Effector memory CD4-positive, alpha-beta T cell (primary cell): ENCODE measurements at places on chromosomes 16 and 17.

GRCh38 chr17:50621574-50622031 is 13.1 kb upstream of the ABCC3 start:
- DNase-seq = no peak

- no peak for DNase-seq
These were observed 37.8 kb downstream of the TMEM235 start for GRCh38 chr17:78268951-78269905.

DNA sequence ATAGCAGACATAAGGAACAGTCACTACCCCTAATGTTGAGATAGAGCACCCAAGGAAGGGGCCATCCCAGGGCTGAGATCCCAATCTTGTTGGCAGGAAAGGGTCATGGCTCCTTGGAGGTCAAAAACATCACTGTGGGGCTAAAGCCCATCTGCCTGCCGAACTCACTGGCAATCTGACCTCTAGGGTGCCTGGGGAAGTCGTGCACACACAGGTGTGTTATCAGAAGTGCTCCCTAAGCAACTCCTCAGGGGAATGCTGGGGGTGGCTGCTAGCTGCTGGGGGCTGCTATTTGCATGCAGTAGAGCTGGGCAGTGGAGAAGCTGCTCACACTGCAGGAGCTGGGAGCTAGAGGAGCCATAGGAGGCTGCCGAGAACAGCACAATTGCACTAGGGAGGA is 47.5 kb upstream of the PHOSPHO1 start:
- no peak for DNase-seq

DNA sequence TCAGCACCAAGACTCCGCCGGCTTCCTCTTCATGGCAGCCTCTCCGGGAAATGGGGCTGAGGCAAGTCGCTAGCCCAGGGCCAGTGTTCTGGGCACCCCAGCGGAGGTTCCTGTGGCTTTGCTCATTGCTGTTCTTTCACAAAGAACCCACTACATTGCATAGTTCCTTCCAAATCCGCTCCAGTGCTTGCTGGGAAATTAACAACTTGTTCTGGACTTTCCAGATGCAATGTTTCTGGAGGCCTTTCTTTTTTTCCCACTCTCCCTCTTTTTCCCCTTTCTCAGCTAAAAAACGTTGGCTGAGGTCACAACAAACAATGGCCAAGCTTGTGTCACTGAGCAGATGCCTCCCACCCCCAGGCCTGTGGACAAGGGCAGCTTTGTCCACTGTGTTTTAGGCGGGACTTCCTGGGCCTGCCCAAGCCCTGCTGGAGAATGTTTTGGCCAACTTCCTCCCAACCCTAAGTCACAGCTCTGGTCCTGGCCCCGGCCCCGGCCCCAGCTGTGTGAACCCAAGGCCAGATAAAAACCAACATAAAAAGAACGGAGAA is 131.5 kb upstream of the RCVRN start:
- DNase-seq = no peak

GRCh38 chr17:10751563-10751962 is 21.7 kb upstream of the TMEM220 start:
- DNase-seq = no peak

DNA sequence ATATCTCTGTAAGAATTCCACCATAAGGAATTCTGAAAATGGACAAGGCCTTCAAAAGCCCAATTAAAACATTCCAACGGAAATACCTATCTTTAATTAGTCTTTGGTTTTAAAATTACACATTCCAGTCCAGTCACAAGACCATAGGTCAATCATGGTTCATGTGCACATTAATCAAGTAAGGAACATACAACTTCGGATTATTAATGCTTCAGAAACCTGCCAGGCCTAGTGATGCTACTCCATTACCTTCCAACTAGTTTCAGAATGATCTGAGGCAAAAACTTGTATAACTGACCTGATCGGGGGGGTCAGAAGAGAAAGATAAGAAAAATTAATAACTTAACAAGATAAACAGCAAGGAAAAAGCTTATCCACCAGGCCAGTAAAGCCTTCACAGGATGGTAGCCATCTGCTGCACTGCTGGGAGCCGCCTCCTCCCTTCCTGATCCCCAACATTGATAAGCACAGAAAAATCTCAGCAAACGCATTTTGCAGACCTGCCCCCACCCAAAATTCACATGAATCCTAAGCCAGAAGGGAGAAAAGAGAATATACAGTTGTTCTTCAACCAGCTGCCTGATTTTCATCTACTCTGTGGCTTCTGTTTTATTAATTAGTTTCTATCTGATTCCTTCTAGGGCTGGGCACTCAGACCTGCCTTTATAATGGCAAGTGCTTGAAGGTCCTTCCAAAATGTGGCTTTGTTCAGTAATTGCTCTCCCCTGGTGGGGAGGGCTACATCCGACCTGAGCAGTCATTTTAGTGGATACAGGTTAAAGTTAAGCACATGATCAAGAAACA is 6.0 kb downstream of the SDR42E1 start:
- no peak for DNase-seq

- no peak for DNase-seq
These were observed 10.6 kb downstream of the CA10 start for GRCh38 chr17:52147872-52148271.

- DNase-seq = peak; percentile 40
These were observed 36.2 kb downstream of the USP10 start for GRCh38 chr16:84735849-84736586.

DNA sequence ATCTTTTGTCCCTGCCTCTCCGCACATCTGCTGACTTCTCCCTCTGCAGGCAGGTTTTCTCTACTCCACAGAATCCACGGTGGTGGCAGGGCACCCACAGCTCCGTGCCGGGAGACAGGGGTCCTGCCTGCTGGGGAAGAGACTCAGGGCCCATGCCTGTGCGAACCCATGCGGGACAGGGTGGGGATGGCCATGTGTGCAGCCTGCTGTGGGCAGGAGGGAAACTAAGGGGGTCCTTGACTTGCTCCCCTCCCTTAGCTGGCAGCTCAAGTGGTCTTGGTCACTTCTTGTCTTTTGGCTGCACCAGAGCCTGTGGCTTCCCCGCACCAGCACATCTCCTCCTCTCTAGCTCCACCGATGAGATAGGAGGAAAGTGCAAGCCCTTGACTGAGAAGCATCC is 69.8 kb downstream of the SLC5A11 start:
- no peak for DNase-seq

- DNase-seq = no peak
These were observed 87.3 kb downstream of the SPECC1 start for GRCh38 chr17:20096430-20096829.

DNA sequence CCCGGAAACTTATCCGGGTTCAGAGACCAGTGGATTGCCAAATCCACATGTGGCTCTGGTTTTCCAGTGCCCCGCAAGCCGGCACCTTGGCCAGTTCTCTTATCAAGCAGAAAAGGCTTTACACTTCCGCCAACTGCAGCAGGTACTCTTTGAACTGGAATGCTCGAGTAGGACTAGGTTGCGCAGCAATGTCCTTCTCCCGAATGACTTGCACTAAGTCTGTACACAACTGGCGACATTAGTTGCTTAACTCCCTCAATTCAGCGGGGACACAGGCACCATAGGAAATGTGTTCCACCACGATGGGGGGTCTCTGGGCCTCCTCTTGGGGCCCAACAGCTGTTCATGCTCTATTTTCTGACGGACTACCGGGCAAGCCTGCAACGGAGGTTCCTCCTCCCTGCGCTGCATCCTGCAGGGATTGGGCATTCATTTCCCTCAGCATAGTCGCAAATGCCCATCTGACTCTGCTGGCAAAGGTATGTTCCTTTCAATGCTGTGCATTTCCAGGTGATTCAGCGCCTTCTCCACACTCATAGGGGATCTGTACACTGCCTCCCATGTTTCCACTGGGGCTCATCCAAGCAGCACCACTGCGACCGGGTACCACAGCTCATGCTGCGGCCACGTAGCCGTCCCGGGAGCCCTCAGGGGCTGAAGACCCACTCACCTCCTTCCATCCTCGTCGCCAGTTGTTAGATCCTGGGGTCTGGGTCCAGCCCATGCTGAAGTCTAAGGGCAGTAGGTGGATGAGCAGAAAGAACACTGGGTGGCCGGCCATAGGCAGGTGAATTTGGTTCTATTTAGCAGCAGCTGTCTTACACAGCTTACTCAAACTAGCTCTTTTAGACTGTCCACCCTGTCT is 34.2 kb upstream of the APPBP2 start:
- no peak for DNase-seq

DNA sequence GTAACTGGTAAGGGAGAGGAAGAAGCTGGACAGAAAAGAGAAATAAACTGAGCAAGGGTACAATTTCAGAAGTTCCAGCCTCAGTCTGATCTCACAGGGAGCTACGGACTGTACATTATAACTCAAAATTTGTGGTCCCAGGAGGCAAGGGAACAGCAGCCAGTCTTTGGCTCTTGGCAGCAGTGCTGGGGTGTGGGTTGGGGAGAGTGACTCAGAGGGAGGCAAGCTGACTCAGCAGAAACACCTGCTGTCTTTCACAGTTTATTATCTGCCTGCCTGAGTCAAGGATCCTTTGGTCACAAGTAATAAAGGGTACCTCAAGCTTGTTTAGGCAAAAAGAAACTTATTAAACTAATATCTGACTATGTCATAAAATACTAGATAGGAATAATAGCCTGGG is 73.5 kb upstream of the KIF2B start:
- DNase-seq = no peak

DNA sequence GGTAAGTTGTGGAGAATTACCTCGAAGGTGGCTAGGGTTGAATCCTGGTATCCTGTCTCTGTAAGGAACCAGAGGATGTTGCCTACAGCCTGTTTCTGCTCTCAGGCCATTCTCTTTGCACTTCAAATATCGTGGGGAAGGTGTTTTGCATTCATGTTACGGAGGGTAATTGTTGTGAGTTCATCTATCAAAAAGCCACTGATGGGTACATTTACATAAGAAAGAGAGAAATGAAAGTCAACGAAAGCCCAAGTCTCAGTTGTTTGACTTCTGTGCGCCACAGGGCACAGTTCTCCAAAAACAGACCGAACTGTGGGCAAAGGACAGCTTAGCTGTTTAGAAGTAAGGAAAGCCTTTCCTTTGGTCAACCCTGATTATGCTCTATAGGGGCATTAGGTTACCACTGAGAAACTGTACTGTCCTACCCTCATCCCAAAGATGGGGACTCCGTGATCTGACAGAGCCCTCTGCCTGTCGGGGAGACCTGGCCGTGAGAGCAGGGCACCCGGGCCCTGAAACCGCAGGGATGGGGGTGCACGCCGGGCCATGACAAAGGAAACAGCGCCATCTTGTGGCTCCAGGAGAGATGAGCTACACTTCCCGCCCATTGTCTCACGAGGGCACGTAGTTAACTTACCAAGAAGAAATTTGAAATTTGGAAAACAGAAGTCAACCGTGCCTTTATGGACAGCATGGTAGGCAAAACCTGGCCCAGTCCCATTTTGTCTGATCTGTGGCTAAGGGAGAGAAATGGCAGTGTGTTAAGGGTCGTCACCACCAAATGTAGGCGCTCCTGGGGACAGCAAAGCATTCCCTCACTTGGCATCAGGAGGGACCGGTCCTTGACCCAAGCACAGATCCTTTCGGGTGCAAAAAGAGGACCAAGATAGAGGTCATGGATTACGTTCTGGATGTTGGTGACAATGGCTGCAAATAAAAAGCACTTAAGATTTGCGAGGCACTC is 74.5 kb upstream of the DYNLRB2 start:
- peak; percentile 10 for DNase-seq

DNA sequence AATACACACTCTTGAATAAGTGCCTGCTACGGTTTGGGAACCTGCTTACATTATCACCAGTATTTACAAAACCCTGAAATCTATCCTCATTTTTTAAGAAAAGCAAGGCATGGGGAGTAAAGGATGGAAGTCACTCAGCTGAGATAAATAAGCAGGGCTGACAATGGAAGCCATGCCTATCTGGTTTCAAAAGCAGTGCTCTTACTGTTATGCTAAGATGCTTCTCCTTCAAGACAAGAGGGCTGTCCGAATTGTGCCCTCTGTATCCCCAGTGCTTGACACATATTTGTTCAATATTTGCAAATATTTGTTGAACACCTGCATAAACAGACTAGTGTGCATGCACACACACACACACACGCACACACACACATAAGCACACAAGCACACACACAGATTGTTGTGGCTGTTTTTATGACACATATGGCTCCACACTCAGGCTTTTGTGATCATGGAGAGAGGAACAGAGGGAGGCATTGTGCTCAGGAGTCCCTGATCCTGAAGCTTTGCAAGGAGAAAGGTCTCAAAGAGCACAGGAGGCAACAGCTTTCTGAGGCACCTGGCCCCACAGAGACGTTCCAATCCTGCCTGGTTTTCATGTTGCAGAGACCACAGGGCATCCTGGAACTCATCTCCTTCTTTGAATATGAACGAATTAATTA is 401.6 kb upstream of the CDH11 start:
- DNase-seq = no peak

DNA sequence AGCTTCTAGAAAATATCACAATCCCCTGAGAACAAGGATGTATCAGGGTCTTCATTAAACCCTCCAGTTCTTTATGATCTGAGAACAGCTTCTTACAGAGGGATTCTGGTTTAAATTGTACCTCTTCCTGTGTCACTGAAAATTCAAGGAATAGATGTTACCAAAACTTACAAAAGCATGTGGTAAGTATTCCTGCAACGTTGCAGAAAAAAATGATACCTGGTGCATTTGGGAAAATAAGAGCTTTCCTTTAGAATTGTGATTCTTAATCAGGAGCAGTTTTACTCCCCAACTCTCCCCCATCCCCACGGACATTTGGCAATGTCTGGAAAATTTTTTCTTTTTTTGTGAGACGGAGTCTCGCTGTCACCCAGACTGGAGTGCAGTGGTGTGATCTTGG is 7.3 kb downstream of the SLFN14 start:
- DNase-seq = no peak

GRCh38 chr17:79862771-79863440 is 23.7 kb upstream of the CBX4 start:
- no peak for DNase-seq

DNA sequence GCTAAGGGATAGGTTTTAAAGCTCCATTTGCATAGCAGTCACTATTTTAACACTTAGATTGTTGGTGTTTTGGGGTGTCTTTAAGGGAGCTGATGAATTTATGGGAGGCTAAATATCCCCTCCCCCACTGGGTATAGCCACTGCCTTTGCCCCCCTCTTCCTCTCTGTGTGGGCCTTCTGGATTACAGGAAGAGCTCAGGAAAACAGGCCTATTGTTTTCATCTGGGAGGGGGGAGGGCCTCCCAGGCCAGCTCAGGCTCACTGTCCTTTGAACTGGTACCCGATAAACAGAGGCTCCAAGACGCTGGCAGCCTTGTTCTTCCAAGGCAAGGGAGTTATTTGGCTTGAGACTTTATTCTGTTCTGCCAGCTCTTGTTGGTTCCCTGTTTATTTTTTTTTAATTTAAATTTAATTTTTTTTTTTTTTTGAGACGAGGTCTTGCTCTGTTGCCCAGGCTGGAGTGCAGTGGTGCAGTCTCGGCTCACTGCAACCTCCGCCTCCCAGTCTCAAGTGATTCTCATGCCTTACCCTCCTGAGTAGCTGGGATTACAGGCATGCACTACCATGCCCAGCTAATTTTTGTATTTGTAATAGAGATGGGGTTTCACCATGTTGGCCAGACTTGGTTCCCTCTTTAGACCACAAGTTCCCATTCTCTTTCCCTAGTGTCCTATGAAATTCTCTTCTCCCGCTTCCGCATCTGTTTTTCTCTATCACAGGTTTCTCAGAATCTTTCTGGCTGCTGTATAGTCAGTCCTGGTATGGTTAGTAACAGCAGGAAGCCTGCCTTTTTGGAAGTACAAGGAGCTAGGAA is 25.1 kb downstream of the MINK1 start:
- no peak for DNase-seq

GRCh38 chr16:87226926-87227295 is 90.3 kb downstream of the C16orf95 start:
- no peak for DNase-seq
